ENCODE measurements at places on chromosomes 4 and X.

- DNase-seq, result no peak
Measured at GRCh38 chr4:108804648-108805273, 41.9 kb upstream of the ETNPPL start.

DNA sequence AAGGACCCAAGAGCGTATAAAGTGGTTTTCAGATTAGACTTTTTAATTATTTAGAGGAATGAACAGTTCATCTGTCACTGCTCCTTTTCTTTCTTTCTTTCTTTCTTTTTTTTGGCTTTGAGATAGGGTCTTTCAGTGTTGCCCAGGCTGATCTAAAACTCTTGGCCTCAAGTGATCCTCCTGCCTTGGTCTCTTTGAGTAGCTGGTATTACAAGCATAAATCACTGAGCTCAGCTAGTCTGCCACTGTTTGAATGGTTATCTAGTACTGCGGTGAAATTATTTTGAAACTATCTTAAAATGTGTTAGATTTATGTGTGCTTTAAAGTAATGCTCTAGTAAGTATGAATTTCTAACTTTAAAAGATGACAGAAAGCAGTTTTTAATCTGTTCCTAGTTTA lies 6.5 kb upstream of the FRYL start:
- DNase-seq, result no peak

GRCh38 chr4:37243051-37243450 lies 1.5 kb upstream of the NWD2 start:
- DNase-seq, result no peak

DNA sequence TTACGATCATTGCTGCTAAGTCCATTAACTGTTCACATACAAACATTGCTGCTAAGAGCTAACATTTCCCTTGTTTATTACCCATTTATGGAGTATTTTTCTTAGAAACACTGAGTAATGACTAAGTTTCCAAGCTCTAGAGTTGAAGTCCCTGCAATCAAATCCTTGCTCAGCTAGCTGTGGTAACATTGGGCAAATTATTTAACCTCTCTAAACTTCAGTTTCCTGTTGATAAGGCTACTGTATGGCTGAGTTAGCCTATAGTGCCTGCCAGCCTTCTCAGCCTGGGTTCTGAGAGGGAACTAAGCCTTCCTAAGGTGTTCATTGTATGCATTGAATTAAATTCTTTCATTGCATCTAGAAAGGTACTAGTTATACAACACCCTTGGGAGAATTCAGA lies 15.2 kb upstream of the SCOC start:
- no peak for DNase-seq

- DNase-seq, result no peak
Measured at GRCh38 chrX:143994206-143994605, 110.3 kb downstream of the UBE2NL start.

Data from stimulated activated CD4-positive, alpha-beta T cell treated with anti-CD3 and anti-CD28 coated beads, Interleukin-2, amount 100 ng/mL, for 24 hours (primary cell).